Midbrain (tissue), 1 donor: ENCODE measurements at places on chromosomes 7 and 10.

DNA sequence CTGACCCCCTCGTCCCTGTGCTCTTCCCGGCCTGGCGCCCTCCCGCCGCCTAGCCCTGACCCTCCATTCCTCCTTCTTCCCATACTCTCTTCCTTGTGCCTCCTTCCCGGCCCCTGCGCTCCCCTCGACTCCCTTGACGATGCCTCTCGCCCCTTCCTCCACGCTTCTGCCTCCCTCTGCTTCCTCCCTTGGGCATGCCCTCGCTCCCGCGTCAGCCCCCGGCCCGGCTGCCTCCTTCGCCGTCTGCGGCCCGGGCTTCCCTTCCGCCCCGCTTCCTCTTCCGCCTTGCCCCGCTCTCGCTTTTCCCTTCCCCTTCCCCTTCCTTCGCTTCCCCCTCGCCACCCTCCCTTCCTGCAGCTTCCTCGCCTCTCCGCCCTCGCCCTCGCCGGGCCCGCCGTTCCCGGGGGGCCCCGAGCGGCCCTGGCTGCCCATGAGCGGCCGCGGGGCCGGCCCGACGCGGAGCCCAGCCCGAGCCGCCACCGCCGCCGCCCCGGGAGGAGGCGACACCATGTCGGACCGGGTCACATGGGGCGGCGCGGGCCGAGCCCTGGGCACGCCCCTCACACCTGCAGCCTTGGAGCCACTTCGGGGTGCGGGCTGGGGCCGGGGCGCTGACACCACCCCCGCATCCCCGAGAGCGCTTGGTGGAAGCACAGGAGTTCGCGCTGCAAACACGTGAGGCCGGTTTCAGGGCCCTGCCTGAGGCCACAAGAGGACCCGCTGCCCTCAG is at the start of gene FBXW4:
TSS of gene FBXW4 (minus strand) at position 497 of the 730 bp plus-strand sequence. CDS start at position 432, 65 bp downstream.
- DNase-seq, result peak; percentile 43

GRCh38 chr7:70699271-70699670 is 432.7 kb upstream of the GALNT17 start:
- DNase-seq, result no peak

GRCh38 chr7:99098824-99099498 is 44.9 kb downstream of the SMURF1 start:
- DNase-seq, result no peak

DNA sequence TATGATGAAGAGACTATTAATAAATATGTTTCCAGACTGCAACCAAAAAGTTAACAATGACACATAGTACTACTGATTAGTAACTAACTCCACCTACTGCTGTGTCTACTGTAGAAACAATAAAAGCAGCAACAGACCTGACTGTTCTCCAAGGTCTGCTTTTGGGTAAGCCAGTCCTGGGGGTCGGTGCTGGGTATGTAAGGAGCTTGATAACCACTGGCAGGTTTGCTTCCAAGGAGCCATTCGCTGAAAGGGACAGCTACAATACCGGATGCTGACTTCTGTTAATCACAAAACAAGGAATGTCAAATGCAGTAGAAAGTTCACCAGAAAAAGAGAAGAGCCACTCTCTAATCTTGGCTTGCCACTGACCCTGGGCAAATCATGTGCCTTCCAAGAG is 17.7 kb downstream of the NCOA4 start:
- DNase-seq, result no peak

DNA sequence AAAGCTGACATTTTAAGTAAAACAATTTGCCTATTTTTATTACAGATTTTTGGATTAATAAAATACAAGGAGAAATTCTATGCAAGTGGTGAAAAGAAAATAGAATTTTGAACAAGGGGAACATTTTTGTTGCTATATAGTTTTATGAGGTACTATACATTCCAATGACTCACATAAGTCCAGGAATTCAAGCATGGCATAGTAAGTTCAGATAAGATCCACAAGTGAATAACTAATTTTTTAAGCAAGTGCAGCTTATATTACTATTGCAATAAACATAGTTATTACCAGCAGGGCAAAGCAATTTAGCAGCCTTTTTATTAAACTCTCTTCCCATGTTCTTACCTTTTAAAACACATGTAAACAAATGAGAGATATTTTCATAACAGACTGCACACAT is 1123.5 kb upstream of the LRRN3 start:
- DNase-seq, result no peak
